Activated CD4-positive, alpha-beta T cell treated with anti-CD3 and anti-CD28 coated beads, Interleukin-10, Interleukin-2, amounts not matched to agents 100 ng/mL and 50 ng/mL, durations not matched to agents 16 hours and 8 hours (primary cell): ENCODE measurements at places on chromosomes 5 and 9.
A peak's percentile ranks its signal among the peaks of the same experiment; 100 is the strongest.

GRCh38 chr5:115439042-115439441, 105.5 kb downstream of the FEM1C start:
- DNase-seq: no peak

DNA sequence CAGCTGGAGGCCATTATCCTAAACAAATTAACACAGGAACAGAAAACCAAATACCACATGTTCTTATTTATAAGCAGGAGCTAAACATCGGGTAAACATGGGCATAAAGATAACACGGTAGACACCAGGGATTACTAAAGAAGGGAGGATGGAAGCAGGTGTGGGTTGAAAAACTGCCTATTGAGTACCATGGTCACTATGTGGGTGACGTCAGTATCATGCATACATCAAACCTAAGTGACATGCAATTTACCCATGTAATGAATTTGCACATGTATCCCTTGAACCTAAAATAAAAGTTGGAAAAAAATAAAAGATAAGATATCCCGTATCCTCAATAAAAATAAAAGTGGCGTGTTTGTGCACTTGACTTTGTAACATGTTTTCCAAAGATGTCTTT, 88.8 kb downstream of the DOCK8 start:
- DNase-seq: no peak

GRCh38 chr9:87517732-87518131, 20.1 kb downstream of the DAPK1 start:
- DNase-seq: no peak

GRCh38 chr9:91784673-91785446, 165.2 kb downstream of the ROR2 start:
- no peak for DNase-seq

DNA sequence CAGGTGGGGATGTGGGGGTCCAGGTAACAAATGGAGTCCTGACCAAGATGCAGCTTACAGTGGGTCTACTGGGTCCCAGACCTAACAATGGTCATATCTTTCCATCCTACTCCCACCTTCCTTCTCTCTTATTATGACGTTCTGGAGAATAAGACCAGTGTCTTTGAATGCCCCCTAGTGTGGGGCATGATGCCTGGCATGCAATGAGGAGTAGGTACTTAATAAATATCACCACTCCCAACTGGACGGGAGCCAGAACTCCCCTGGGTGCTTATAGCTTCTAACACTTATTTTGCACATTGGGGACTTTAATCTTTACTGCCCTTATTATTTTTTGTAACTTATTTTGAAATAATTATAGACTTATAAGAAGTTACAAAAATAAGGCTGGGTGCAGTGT, 98.2 kb downstream of the NDFIP1 start:
- DNase-seq: no peak

DNA sequence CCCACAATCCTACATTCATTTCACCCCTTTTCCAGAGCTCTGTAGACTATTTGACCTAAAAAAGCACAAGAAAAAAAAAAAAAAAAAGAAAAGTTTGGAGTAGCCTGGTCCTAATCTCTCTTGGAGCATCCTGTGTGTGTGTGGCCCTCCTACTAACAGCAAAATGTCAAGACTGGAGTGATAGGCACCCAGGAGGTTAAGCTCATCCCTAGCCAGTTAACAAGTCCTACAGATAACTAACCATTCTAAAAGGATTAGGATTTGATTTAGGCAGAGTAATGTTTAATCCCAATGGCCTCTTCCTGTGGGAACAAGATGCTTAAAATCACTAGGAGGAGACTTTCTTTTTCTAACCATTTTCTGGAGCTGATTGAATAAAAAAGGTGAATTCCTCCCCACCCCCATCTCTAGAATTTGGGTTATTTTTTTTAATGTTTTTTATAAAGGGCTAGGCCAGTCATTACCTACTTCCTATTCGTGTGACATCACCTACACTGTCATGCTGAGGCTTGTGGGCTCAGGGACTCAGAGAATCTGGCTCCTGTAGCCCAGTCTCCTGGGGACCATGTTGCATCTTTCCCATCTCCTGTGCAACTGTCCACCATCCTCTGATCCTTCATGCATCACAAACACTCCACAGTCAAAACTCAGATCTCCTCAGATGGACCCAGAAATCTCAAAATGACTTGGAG, 43.2 kb upstream of the NR3C1 start:
- peak; percentile 30 for DNase-seq
